GM10248 (cell line): ENCODE measurements at places on chromosomes 4 and X.

DNA sequence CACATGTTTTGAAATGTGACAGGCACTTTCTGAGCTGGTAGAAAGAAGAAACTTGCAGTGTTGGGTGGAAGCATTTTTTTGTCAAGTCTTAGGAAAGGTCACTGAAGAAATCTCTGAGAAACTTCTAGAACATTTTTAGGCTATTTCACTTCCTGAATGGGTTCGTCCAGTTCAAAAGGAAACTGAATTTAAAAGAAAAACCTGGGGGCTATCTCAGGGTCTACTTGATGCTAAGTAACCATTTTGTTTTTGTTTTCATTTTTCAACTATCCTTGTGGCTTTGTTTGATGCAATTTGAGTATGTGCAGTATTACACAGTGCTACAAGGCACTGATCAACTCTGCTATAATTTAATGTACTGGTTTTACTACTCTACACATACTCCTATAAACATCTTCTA, 34.0 kb upstream of the AMOT start:
- no peak for DNase-seq

GRCh38 chrX:131827935-131828334, 195.2 kb upstream of the STK26 start:
- DNase-seq, result peak; percentile 28

GRCh38 chr4:2264481-2265041, 2.7 kb upstream of the MXD4 start:
- no peak for DNase-seq

GRCh38 chr4:124711471-124712371, 811 bp downstream of the ANKRD50 start:
- peak; percentile 18 for DNase-seq

DNA sequence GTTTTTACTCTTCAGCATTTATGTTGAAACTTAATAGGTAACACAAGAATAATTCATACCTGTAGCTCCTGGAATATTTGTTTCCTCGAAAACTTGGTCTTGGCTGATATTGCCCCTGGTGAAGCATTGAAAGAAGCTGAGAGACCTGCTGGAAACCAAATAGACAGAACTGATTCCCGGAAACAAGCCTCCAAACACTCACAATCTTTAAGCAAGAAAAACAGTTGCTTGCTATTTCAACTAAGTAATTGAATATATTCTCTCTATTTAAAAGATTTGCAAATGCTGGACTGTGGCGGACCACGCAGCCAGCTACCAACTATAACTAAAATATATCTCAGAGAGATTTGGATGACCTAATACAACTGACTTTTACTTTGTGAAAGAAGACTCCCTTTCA, 3.6 kb downstream of the PCDH18 start:
- no peak for DNase-seq

GRCh38 chr4:65337371-65337770, 332.9 kb downstream of the EPHA5 start:
- DNase-seq, result no peak

DNA sequence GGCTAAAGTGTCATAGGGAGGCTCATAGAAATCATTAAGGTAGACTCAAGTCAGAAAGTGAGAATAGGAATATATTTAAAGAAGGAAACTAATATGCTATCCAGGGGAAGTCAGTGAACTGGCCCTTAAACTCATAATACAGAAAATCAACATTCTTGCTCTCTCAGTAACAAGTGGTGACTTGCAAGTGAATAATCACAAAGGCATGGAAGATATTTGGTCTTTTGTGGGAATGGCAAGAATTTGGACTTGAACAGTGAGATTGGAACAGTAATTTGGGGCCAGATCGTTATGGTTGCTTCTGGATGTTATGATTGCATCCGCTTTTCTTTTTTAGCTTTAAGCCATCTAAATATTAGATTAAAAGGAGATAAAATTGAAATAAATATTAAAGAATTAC, 103.8 kb downstream of the TBC1D19 start:
- DNase-seq, result no peak

- DNase-seq, result no peak
Measured at GRCh38 chr4:98905839-98906238, 23.1 kb downstream of the EIF4E start.

DNA sequence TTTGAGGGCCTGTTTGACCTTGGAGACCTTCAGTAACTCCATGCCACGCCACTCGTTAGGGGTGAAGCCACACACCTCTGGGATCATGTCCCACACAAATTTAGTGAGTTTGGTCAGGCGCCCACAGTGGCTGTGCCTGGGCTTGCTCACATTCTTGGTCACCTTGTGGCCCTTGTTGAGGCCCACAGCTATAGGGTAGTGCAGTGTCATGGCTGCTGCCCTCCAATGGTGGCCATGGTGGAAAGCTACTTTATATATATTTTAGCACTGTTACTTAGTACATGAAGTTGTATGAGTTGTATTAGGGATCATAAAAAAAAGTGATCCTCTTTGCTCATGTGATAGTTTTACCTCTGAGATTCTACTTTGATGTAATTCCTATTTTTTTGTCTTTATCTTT, 985 bp upstream of the CXCL11 start:
- no peak for DNase-seq

DNA sequence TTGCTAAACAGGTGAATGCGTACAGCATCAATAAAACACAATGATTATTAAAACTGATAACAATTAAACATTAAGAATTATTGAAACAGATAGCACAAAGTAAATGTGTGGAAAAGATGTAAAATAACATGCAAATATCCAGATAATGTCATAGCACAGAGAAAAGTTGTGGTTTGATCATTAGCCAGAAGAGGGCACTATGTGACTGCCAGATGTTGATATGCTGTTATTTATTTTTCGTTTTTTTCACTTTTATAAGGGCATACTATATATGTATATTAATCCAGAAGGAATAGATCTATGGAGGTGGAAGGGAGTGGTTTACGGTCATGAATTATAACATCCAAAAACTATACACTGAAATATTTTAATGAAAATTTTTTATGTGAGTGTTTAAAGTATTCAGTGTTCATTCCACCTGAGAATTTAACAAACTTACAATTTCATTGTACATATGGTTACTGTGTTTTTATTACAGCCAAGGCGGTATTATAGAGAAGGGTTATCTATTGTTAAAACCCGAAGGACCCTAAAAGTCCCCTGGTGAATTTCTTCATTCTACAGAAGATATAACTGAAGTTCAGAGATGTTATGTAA, 211.9 kb upstream of the UGT8 start:
- peak; percentile 20 for DNase-seq

DNA sequence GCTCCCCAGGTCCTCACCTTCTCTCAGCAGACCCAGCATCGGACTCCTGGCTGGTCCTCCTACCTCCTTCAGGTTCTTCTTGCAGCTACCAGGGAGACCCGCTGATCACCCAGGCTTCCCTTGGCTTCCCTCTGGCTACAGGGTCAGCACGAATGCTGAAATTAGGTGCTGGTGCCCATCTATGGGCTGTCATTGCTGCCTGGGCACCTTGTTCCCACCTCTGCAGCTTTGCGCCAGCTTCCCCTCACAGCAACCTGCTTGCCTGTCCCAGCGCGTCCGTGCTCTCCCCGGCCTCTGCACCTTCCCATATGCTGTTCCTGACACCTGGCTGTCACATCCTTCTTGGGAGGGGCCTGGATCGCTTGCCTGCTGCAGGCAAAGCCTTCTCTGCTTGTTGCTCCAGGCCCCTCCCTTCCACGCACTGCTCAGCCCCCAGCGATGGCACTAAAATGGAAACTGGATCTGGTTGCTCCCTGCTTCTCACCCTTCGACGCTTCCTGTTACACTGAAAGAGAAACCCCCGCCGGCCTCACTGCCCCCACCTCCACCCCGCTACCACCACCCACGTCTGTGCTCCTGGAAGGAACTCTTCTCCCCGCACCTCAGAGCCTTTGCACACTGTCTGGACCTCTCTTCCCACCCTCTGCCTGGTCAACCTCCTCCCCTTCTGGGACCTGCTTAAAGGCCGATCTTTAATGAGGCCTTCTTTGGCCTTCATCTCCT, 22.2 kb downstream of the C4orf50 start:
- DNase-seq, result no peak
